ENCODE measurements at places on chromosomes 6 and 20.
A peak's percentile ranks its signal among the peaks of the same experiment; 100 is the strongest.

GRCh38 chr20:57622579-57623381 lies 2.6 kb upstream of the ZBP1 start:
- peak; percentile 60 for DNase-seq

DNA sequence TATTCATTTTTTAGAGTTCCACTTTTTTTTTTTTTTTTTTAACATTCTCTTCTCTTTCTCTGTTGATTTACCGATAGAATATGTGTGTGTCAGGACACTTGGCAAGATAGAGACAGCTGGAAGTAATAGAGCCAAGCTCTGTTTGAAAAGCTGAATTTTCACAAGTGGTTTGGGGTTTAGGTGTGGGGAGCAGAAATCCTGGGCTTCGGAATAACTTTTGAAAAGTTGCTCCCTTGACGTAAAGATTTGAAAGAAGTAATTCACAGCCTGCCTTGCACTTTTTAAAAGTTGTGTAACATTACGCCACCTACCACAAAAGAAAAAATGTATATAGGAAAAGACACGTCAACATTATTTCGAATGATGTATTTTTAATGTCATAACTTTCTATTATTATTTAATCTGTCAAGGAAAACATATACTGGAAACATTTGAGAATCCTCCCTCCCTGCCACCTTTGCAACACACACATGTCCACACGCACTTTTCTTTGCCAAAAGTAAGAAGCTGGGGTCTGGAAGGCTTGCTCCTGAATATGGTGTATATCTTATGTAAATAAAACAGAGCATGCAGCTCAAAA lies 917.9 kb downstream of the KIF16B start:
- no peak for DNase-seq

GRCh38 chr6:84182001-84182400 lies 45.4 kb downstream of the CEP162 start:
- DNase-seq: no peak

DNA sequence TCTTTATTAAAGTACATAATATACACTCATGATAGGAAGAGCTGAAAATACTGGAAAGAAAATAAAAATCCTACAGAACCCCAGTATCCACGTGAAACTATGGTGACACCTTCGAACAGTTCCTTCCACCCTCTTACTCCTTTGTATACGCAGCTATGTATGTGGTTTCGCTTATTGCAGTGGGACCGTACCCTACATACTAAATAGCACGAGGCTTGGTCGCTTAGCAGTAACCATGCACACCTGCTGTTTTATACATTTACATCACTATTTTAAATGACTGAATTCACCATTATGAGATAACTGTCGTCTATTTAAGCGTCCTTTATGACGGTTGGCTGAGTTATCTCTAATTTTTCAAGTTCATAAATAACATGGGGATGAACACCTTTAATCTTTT lies 400.1 kb downstream of the CDH4 start:
- DNase-seq: no peak

- no peak for DNase-seq
Measured at GRCh38 chr6:28600245-28600644, 74.6 kb downstream of the GPX5 start.

- DNase-seq: no peak
Measured at GRCh38 chr20:36055145-36055544, 86.8 kb downstream of the CNBD2 start.

- no peak for DNase-seq
Measured at GRCh38 chr20:54215157-54215789, 7.4 kb downstream of the PFDN4 start.

GRCh38 chr6:69756907-69757306 lies 39.9 kb downstream of the LMBRD1 start:
- no peak for DNase-seq

DNA sequence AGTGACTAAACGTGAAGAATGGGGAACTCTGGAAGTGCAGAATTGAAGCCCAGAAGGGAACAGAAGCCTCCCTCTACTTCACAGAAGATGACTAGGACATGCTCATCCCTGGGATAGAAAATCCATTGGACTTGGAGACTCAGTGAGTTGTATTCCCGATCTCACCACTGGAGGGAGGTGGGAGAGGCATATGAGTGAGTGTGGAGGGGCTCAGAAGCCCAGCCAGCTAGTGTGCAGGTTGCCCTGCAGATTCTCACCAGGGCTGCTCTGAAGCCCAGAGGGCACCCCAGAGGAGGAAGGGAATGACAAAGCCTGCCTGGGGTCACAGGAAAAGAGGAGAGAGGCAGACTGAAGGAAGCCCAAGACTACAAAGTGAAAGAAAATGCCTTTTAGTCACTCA lies 42.1 kb upstream of the HLA-E start:
- no peak for DNase-seq

DNA sequence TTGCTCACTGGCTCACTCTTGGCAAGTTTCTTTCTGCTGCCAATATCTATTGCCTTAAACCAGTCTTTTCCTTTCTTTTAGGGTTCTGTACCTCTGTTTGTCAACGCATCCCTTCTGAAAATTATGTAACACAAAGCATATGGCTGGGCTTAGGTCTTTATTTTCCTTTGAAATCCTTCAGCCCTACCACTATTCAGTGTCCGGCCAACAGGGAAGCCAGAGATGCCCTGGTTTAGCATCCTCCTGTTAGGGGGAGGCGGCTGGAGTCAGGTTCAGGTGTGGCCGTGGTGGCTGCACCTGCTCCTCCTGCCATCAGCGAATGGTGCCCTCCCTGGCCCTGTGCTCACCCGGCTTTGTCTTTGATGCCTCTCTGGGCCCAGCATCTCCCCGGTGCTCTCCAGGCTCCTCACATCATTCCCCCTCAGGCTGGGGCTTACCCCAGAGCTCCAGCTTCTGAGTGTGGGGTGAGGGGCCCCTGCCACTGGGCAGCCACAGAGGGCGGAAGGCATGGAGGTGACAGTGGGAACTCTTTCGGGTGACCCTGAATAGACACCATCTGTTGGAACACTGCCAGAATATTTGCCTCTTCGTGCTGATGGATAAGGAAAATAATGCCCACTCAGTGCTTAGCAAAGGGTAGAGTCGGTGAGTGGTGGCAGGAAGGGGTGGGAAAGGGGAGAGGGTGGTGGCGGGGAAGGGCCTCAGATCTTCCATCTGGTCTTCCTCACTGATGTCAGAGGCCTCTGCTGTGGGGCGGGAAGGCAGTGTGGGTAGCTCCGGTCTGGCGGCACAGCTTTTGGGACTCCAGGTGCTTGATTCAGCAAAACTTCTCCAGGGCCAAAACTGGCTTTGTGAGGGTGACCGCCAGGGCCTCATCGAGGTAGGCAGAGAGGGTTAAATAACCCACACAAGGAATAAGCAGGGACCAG lies 97.2 kb downstream of the DACT2 start:
- no peak for DNase-seq

- DNase-seq: no peak
Measured at GRCh38 chr6:30707281-30707850, 9.7 kb downstream of the MDC1 start.

DNA sequence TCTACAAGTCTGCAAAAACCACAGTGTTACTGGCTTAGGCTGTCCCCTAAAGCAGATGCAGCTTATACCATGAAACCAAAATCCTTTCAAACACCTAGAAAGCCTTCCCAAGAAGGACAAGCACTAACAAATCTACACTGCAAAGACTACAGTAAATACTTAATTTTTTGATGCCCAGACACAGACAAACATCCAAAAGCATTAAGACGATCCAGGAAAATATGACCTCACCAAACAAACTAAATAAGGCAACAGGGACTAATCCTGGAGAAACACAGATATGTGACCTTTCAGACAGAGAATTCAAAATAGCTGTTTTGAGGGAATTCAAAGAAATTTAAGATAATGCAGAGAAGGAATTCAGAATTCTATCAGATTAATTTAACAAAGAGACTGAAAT lies 423.5 kb downstream of the COL12A1 start:
- DNase-seq: no peak

DNA sequence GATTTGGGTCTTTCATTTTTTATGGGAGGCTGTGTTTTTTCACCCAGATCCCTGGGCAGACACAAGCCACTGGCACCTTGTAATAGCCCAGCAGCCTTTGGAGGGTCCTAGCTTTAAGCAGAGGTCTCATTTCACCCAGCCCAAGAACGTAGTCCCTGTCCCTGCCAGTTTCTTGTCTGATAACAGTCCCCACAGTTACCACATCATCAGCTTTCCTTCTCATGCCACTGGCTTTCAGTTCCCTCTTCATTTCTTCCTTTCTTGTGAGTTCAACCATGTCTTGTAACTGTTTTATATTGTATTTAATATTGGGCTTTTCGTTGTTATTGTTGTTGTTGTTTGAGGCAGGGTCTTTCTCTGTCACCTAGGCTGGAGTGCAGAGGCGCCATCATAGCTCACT lies 10.6 kb downstream of the PNPLA1 start:
- DNase-seq: no peak

- DNase-seq: no peak
Measured at GRCh38 chr20:1423625-1424106, 30.8 kb upstream of the FKBP1A start.

DNA sequence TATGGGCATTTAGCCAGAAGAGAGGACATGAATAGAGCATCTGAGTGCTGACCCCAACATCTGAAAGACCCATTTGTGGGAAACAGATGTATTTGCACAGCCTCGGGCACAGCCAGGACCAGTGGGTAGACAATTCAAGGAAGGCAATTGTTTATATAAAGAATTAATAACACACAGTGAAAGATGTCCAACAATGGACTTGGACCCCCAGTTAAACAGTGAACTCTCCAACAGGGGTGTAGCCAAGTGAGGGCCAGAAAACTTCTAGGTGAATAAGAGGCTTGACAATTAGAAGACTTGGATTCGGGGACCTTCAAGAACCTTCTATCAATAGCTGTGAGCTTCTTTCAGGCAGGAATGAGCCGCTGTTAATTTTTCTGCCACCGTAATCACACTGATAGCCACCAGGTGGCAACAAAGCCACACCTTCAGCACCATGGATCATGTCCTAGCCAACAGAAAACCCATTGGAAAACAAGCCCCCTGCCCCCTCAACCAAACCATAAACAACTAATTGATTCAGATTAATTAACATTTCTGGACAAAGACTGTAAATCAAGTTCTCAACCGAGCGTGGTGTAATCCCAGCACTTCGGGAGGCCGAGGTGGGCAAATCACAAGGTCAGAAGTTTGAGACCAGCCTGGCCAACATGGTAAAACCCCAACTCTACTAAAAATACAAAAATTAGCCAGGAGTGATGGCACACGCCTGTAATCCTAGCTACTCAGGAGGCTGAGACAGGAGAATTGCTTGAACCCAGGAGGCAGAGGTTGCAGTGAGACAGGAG lies 8.8 kb upstream of the SRSF6 start:
- DNase-seq: peak; percentile 7

- DNase-seq: no peak
Measured at GRCh38 chr6:149897855-149898744, at the start of gene RAET1E. RAET1E (minus strand) TSS chr6:149898113; CDS start chr6:149890901, 7,212 bp downstream.

DNA sequence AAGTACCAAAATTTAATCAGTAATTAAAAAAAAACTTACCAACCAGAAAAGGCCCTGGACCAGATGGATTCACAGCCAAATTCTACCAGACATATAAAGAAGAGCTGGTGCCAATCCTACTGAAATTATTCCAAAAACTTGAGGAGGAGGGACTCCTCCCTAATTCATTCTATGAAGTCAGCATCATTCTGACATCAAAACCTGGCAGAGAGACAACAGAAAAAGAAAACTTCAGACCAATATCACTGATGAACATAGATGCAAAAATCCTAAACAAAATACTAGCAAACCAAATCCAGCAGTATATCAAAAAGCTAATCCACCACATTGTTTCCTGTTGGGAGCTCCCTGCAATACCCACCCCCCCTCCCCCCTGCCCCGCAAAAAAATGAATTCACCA lies at the start of gene WFDC11:
Gene WFDC11 (minus strand): TSS at position 101 of the 400 bp plus-strand sequence. CDS start 19,639 bp downstream, outside the sequence.
- DNase-seq: no peak

GRCh38 chr6:156183678-156184077 lies 593.5 kb upstream of the ARID1B start:
- no peak for DNase-seq

- no peak for DNase-seq
Measured at GRCh38 chr6:126967296-126968005, 151.0 kb upstream of the RSPO3 start.

DNA sequence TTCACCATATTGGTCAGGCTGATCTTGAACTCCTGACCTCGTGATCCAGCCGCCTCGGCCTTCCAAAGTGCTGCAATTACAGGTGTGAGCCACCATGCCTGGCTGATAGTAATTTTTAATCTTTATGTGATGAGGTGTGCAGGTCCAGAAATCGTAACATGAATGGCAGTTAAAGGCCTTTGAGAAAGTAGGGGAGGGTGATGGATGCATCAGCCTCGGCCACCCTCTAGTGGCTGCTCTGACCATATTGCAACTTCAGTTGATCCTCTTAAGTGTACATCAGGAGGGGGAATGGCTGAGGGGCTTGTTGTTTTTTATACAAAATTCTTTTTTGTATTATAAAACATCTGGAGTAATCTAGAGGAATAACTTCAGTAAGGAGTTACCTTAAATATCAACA lies 193.0 kb downstream of the ZFAND3 start:
- DNase-seq: no peak

- no peak for DNase-seq
Measured at GRCh38 chr20:43477193-43477592, 19.5 kb downstream of the SRSF6 start.

- DNase-seq: no peak
Measured at GRCh38 chr6:125802943-125803377, 12.2 kb downstream of the NCOA7 start.

DNA sequence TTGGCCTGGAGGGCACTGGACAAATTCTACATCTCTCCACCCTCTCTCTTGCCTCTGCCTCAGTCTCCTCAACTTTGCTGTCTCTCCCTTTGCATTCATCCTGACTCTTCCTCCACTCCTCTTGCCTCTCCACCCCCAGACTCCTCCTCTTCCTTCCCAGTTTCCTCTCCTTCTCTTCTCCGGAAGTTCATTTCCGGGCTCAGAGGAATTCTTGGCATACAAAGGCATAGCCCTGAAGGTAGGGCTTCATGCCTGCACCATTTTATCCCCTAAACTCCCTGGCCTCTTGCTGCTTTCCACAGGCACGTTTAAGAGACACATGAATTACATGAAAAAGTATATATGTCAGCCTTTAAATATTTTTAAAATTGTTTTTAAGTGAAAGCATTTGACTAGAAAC lies 10.6 kb downstream of the BFSP1 start:
- DNase-seq: no peak

DNA sequence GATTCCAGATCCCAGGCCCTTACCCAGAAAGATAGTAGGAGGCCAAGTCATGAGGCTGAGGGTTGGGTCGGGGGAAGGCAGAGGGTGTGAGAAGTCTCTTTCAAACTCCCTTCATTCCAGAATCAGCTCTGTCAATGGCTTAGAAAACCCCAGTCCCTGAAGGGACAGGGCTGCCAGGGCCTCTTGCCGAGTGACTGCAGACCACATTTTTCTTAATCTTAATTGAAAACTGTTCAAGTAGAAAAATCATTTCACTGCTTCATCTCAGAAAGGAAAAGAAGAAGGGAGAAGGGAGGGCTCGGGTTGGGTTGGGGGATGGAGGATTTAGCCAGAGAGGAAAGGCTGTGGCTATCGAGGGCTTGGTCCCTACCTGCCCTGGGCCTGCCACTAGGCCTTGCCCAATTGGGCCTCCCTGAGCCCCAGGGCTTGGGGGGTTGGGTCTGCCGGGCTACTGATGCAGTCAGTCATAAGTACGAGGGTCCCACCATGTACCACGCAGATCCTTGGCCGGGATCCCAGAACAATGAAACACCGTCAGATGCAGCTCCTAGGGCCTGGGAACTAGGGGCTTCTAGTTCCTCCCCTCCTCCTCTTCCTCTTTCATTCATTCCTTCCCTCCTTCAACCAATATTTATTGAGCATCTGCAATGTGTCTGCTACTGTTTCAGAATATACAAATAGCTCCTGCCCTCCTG lies 44.0 kb upstream of the CTNNBL1 start:
- no peak for DNase-seq

All from T-helper 1 cell (primary cell).